Activated CD4-positive, alpha-beta memory T cell treated with anti-CD3 and anti-CD28 coated beads for 36 hours (primary cell): ENCODE measurements at places on chromosomes 11 and 22.

DNA sequence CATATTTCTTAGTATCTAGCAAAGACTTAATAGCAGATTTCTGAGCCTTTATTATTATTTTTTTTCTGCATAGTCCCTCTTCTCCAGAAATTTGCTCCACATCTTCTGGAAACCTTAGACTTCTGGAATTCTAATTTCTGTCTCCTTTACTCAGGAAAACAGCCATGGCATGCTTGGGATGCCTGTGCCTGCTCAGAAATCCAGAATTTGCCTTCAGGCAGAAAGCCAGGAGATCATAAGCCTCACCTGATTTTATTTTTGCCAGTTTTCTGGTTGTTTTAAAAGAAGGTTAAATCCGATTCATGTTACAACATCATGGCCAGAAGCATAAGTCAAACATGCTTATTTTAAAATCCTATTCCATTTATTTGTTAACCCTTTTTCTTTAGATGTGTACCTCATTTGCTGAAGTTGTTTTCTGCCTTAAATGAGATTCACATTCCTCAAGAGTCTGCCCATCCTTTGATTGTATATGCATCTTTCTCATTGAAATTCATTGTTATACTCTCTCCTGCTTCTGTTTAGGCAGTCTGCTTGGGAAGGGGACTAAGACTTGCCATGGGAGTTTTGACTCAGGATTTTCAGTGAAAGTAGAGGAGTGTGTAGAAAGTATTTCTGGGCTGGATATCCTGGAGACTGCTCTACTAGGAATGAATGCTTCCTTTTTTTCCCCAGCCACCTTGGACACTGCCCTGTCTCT lies 37.1 kb downstream of the SIK2 start:
- no peak for DNase-seq

DNA sequence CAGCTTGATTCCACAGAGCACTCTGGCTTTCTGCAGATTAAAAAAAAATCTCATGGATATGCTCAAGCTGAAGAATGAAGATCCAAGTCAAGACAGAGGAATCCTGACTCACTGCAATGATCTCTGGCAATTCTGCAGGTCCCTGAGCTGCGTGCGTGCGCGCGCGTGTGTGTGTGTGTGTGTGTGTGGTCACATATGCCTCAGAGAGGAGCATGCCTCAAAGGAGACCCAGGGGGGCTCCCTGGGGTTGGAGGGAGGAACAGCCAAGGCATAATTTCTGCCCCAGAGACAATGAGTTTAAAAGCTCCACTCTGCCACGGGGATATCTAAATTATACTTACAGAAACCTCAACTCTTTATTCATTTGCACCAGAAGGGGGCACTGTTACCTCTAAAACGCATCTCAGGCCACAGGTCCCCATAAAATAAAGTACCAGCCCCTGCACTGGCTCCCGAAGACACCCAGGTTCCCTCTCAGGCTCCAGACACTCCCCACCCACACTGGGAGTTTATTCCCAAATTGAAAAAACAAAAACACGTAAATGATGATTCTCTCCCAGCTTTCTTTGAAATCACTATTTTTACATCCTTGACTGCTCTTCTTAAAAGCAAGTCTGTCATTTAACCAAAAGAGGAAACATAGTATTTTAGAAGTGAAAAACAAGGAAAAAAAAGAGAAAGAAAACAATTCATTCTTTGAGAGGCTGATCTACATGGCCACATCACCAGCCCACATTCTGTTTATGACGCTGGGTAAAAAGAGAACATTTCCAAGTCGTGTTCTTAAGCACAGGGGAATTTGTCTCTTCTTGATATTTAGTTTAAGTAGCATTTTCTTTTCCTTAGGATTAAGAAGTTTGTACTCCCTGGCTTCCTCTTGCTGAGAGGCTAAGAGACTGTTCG lies 401.0 kb downstream of the LARGE1 start:
- no peak for DNase-seq

GRCh38 chr22:32725369-32725988 lies 76.0 kb upstream of the TIMP3 start:
- no peak for DNase-seq

- no peak for DNase-seq
Measured at GRCh38 chr11:33281758-33282157, 24.6 kb downstream of the HIPK3 start.

GRCh38 chr11:96230686-96231085 lies 112.3 kb downstream of the MAML2 start:
- DNase-seq: no peak

DNA sequence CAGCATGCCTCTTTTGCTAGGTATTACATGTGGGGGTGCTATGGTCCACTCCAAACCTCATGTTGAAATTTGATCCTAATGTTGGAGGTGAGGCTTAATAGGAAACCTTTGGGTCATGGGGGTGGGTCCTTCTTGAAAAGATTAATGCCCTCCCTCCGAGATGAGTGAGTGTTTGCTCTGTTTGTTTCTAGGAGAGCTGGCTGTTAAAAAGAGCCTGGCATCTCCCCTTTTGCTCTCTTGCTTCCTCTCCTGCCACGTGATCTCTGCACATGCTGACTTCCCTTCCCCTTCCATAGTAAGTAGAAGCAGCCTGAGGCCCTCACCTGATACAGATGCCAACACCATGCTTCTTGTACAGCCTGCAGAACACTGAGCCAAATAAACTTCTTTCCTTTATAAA lies 104.5 kb downstream of the FAT3 start:
- DNase-seq: no peak

DNA sequence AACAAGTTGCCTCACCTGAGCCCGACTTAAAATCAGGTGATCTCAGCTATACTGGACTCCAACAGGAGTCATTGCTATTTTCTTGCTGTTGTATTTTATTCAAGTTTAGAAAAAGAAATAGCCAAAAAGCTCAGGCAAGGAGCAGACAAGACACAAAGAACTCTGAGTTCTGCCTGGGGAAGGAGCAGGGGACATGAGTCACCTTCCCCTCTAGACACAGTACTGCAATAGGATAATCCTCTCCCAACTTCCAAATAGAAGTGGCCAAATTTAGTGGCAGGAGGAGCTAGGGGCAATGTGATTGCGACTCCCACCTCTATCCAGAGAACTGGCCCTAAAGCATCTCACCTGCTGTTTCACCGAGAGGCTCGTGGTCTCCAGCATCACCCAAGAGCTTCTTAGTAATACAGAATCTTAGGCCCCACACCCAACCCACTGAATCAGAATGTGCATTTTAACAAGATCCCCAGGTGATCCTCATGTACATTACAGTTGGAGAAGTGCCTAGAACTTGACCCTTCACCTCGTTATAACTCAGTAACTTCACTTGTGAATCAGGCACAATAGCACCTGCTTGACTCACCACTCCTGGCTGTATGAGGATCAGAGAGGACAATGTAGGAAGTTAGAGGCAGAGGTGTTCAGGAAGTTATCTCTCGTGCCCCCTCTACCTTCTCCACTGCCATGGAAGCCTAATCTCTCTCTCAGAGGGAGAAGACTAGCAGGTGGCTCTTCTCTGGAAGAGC lies 56.8 kb upstream of the FBXO3 start:
- no peak for DNase-seq

DNA sequence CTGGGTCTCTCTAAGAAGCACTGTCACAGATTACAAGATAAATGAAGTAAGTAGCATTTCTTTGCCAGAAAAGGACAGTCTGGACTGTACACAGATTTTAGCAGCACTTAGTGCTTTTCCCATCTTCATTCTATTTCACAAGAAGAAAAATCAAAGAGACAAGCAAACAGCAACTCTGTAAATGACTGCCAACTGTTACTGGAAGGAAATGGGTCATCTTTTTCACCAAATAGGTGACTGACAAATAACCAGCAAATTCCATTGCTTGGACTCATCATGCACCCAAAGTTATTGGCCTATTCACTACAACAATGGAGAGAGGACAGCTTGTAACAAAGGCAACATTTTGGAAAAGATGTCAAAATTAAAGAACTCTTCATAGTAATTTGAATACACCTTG lies 28.9 kb upstream of the CARD18 start:
- DNase-seq: no peak

DNA sequence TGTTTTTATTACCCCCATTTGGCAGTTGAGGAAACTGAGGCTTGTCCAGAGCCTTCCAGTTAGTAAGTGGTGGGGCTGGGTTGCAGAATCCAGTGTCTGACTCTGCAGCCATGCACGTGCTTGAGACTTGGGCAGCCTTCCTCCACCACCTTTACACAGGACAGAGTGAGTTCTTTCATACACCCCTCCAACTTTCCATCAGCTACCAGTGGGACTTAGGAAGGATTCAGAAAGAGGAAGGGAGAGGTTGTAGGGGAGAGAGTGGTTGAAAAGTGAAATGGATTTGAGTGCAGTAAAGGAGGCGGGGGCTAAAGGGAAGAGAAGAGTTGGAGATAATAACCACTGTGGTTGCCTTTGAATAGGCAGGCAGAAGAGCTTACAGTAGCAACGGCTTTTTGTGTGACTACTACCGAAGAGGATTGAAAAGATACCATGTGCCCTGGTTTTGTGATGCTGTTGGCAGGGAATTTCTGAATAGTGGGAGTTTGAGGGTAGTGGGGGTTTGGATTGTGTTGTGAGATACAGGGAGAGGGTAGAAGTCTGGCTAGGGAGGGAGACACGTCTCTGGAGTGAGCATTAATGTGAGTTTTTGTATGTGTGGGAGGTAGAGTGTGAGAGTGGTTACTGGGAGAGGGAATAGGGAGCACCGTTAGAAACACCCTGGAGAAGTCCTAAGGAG lies 1.7 kb downstream of the UVRAG start:
- no peak for DNase-seq

- no peak for DNase-seq
Measured at GRCh38 chr22:38497869-38498268, 8.2 kb downstream of the DDX17 start.

- DNase-seq: no peak
Measured at GRCh38 chr11:79049741-79050179, 391.1 kb downstream of the TENM4 start.

DNA sequence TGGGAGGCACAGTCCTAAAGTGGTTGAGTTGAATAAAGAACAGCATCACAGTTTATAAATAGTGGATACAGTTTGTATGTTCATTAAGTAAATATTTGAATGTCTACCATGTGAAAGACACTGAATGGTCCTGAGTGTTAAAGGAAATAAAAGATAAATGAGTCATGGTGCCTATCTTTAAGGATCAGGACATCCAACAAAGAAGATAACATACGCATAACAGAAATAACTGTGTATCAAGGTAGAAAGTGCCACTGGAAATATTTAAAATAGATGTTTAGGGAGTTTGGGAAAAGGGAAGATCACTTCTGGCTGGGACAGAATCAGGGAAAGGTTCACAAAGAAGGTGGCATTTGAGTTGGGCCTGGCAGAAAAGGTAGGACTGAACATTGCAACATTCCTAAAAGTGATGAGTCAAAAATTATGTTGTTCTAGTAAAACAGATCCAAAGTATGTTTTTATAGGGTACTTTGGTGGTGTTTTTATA lies 41.5 kb downstream of the CSTPP1 start:
- DNase-seq: no peak

- DNase-seq: no peak
Measured at GRCh38 chr22:29443861-29444792, 5.7 kb downstream of the RFPL1 start.

GRCh38 chr11:92357344-92357743 lies 132.7 kb downstream of the FAT3 start:
- DNase-seq: no peak

GRCh38 chr11:61694602-61694939 lies 14.4 kb downstream of the DAGLA start:
- no peak for DNase-seq

DNA sequence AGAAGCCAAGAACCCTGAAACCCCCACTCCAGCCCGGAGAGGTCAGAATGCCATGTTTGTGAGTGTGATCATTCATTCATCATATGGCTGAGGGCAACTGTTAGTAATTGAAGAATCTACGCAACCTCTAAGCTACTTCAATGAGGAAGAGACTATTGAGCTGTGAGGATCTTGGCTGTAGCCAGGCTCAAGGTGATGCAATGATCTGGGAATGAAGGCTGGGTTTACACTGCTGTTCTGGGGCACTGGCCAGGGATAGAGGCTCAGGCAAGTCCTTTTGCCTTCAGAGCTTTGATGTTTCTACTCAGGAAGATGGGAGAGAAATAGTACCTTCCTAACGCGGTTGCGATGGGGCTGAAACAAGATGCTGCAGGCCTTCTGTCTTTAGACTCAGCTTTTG lies 12.9 kb downstream of the CRYBB2 start:
- DNase-seq: no peak

- DNase-seq: no peak
Measured at GRCh38 chr11:128067780-128068179, 519.6 kb downstream of the ETS1 start.

- peak; percentile 15 for DNase-seq
Measured at GRCh38 chr11:123654566-123655081, at the start of gene SCN3B. TSS of gene SCN3B (minus strand) at chr11:123654624. CDS start at chr11:123653801, 823 bp downstream.

DNA sequence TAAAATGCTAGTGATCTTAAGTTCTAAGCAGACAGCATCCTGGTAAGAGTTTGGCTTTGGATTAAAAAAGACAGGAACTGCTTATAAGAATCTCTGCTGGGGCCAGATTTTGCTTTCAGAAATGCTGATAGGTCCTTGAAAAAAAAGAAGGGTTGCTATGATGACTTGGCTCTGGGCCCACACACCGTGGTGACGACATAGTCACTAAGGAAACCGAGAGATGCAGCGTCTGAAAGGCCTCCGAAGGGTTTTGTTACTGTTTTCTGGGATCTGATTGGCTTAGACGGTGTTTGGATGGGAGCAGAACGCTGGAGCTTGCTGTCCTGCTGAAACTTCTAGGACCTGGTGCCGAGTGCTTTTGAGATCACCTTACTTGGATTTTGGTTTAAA lies 8.4 kb downstream of the FAM118A start:
- peak; percentile 95 for DNase-seq

DNA sequence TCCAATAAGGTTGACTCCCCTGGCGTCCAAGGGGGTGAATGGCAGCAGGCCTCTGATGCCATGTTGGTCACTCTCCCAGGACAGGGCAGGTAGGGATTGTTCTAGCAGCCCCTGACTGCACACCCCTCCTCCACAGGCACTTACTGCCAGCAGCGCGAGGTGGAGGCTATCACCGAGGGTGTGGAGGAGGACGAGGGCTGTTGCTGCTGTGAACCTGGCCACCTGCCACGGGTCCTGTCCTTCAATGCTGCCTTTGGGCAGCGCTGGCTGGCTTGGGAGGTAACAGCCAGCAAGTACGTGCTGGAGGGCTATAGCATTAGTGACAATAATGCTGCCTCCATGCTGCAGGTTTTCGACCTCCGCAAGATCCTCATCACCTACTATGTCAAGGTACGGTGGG lies 7.7 kb upstream of the SIPA1 start:
- no peak for DNase-seq
